COR-L47 (cell line): ENCODE measurements at places on chromosomes 2 and 18.

- DNase-seq, result no peak
Measured at GRCh38 chr2:75870651-75871137, 160.0 kb upstream of the GCFC2 start.

GRCh38 chr2:168456521-168457189, 583 bp downstream of the CERS6 start:
- DNase-seq, result peak; percentile 63

DNA sequence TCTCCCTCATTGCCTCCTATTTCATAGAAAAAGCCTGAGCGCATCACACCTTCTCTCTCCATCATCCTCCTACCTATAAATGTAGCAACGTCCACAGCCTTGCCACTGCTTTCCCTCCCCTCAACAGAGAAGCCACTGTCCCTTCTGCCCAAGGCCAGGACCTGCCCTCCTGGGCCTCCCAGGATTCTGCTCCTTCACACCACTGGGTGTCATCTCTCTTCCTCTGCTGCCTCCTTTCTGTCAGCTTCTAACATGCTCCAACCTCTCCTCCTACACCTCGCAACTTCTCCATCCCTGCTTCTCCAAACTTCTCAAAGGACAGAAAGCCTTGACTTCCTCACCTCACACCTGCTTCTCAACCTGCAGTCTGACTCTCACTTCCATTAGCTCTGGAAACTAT, 21.2 kb upstream of the ME2 start:
- no peak for DNase-seq

GRCh38 chr18:23094411-23095190, 40.7 kb upstream of the CABLES1 start:
- no peak for DNase-seq

DNA sequence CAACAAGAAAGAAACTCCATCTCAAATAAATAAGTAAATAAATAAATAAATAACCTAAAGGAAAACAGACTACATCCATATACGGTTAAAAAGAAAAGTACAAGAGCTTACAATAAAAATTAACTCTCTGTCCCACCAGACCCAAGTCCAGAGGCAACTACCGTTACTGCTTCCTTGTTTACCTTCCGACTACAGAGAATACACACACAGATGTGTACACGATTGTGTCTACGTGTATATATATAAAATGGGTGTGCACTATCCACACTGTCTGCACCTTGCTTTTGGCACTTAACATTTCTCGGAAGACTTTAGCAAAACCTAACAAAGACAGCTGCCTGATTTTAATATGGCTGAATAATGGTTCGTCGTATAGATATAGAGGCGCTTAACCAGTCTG, 69.9 kb downstream of the ACTR2 start:
- DNase-seq, result no peak

DNA sequence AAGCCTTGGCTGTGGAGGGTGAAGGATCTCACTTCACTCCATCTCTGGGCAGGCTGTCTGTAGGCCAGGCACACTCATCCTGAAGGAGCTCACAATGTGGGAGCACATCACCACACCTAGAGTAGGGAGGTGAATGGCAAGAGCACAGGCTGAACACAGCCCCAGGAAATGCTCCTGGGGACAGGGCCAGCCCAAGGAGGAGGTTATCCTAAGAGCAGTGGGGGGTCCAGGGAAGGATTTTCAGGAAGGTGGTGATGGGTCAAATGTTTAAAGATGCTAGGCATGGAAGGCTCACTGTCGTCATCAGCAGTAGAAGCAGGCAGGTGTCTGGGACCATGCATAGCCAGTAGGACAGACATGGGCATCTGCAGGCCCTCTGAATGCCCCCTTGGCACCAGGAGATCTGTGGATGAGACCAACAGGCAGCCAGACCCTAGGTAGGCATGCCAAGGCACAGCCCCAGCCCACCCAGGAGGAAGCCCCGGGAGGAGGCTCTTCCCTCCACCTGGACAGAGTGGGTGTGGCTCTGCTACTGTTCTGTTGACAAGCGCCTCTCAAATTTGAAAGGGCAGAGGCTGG, 91.7 kb upstream of the RAB6C start:
- DNase-seq, result no peak

GRCh38 chr2:239816576-239817467, 208.3 kb downstream of the NDUFA10 start:
- DNase-seq, result no peak

- DNase-seq, result no peak
Measured at GRCh38 chr2:28271919-28272250, 120.8 kb upstream of the FOSL2 start.

DNA sequence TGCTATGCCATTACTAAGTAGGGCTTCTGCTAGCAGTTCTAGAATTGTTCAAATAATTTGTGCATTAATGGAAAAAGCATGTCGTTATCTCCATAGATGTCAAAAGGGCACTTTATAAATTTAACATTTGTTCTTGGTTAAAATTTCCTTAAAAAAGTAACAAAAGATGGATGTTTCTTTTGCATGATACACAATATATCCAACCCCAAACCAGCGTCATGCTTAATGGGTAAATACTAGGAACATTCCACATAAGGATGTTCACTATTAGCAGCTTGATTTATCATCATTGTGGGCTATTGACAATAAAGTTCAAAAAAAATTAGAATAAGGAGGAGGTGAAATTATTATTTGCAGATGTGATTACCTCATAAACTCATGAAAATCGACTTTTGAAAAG, 79.7 kb downstream of the GREB1L start:
- DNase-seq, result no peak

- no peak for DNase-seq
Measured at GRCh38 chr18:48742706-48743475, 204.1 kb downstream of the CTIF start.

DNA sequence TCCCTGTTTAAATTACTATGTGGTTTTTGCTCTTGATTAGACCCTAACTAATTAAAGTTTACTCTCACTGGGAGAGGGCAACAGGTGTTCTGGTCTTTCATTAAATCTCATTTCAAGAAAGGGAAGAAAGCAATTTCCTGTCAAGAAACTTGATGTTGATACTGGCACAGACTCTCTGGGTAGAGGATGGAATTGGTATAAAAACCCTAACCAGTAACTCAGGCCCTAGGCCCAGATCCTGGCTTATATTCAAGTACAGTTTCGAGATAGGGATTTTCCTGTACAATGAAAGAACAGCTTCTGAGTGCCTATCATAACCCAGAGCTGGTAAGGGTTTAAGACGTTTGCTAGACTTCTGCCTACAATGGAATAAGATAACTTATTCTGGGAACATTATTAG, 61.6 kb upstream of the ACYP2 start:
- no peak for DNase-seq

- no peak for DNase-seq
Measured at GRCh38 chr2:200662727-200663126, 76.9 kb downstream of the AOX1 start.

DNA sequence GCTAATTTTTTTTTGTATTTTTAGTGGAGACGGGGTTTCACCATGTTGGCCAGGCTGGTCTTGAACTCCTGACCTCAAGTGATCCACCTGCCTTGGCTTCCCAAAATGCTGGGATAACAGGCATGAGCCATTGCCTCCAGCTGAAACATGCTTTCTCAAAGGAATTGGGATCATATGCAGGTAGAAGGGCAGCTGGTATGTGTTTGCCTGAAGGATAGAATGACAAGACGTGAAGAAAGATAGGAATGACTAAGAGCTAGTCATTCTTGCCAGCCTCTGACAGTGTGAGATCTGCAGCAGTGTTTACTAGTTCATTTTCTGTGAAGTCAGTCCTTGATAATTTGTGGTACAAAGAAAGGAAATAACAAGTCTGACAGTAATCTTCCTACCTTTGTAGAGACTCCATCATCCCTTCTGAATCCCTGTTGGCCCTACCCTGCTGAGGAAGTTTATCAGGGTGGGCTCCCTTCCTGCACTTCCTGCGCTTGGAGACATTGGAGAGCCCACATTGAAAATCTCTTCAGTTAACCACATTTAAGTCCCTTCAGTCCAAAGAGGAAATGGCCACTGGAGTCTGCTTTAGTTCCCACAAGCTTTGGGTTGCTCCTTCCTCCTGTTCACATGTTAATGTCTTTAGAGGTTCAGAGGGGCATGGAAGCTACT, 14.7 kb downstream of the CFLAR start:
- DNase-seq, result no peak

GRCh38 chr2:32061973-32062861, 1.1 kb upstream of the SPAST start:
- DNase-seq, result no peak

- DNase-seq, result no peak
Measured at GRCh38 chr2:158760887-158761286, 34.2 kb upstream of the DAPL1 start.

GRCh38 chr2:174659069-174659900, 61.7 kb upstream of the WIPF1 start:
- DNase-seq, result no peak

DNA sequence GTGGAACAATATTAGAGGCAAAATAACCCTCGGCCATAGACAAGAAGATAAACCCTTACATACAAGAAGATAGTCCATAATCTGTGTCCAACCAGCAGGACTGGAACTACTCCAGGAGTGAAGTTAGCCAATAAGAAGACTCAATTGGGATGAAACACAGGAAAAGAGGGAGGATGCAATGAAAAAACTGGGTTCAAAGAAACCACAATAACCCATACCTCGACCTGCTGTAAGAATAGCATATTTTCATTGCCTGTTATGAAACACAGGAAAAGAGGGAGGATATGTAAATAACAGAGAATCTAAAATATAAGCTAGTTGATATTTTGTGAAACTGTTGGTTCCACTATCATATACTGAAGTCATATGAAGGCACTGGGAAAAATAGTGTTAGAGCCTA, 87.1 kb upstream of the CSRNP3 start:
- DNase-seq, result no peak

DNA sequence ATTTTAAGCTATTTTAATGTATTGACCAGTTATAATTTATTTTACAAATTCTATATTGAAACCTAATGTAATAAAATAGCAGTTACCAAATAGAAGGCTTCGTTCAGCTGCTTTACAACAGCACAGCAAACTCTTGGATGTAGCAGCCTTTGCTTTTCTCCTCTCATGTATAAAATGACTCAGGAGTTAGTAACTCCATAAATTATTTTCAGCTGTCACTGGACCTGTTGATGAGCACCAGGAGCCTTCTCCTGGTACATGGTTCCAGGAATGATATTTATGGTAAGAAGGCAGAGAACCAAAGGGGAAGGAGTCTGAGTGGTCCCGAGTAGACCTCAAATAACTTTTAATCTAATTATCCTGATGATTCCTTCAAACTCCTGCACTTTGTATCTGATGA, 256.4 kb upstream of the NETO1 start:
- DNase-seq, result no peak

- no peak for DNase-seq
Measured at GRCh38 chr2:239688122-239688681, 287.4 kb upstream of the HDAC4 start.

DNA sequence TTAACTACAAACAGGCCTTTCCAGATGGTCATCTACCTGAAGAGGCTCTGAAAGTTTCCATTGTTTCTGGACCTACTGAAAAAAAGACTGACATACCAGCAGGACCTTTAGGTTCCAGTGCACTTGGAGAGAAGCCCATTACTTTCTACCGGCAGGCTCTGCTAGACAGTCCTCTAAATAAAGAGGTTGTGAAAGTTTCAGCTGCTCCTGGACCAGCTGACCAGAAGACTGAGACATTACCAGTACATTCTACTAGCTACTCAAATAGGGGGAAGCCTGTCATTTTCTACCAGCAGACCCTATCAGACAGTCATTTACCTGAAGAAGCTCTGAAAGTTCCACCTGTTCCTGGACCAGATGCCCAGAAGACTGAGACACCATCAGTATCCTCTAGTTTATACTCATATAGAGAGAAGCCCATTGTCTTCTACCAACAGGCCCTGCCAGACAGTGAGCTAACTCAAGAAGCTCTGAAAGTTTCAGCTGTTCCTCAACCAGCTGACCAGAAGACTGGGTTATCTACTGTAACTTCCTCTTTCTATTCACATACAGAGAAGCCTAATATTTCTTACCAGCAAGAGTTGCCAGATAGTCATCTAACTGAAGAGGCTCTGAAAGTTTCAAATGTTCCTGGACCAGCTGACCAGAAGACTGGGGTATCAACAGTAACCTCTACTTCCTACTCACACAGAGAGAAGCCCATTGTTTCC, 65.8 kb downstream of the ALMS1 start:
- DNase-seq, result no peak

GRCh38 chr2:235143789-235144188, 192.0 kb downstream of the SH3BP4 start:
- no peak for DNase-seq

DNA sequence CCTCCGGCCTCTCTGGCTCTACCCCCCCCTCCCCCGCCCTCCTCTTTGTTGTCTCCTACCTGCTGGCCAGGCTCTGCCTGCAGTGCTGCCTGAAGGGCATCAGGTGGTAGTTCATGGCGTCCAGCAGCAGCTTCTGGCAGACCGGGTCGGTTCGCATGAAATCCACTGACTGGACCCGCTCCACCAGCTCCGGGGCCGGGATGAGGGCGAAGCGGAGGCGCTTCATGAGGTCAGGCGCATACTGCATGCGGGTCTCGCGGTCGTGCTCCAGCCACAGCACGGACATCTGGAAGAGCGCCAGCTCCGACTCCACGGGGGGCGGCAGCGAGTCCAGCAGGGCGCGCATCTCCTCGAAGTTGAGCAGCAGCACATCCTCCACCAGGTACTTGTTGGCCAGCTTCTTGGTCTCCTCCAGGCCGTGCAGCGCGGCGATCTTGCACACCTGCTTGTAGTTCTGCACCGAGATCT, 3.2 kb downstream of the KLHL14 start:
- peak; percentile 87 for DNase-seq

DNA sequence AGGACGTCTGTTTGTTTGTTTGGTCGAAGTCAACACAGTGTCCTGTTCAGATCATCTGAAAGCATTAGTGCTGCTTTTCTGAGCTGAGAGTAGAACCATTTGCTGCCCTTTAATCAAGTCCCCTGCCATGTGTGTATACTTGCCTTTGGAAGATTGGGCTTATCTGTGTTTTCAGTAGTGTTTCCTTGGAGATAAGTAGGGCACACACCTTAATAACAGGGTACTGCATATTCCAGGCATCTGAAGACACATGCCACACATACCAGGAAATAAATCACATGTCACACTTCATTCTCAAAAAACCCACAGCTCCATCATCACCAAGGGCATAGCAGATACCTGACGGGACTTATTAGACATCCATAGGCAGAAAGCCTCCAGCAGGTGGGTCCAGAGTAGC, 157.4 kb downstream of the SOX11 start:
- DNase-seq, result no peak
